Calu3 (cell line): ENCODE measurements at places on chromosomes 12 and 14.
A peak's percentile ranks its signal among the peaks of the same experiment; 100 is the strongest.

- no peak for DNase-seq
Observed at GRCh38 chr12:125467363-125467762, 402.1 kb downstream of the AACS start.

DNA sequence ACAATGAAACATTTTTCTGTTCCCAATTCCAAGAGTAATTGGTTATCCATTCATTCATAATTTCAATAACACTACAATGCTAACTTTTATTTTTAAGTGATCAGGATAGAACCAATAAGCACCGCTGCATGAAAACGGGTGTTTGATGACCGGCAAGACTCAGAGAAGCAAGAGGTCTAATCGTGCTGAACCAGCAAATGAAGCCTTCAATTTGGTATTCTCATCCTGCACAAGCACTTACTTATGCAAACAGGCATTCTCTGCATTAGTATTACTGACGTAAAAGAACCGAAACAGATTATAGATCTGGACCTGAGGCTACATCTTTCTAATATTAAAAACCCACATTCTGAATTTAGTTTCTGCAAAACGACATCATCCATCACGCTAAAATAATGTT is 67.7 kb downstream of the RBM19 start:
- no peak for DNase-seq

GRCh38 chr14:50937325-50937724 is 7.0 kb downstream of the PYGL start:
- no peak for DNase-seq

DNA sequence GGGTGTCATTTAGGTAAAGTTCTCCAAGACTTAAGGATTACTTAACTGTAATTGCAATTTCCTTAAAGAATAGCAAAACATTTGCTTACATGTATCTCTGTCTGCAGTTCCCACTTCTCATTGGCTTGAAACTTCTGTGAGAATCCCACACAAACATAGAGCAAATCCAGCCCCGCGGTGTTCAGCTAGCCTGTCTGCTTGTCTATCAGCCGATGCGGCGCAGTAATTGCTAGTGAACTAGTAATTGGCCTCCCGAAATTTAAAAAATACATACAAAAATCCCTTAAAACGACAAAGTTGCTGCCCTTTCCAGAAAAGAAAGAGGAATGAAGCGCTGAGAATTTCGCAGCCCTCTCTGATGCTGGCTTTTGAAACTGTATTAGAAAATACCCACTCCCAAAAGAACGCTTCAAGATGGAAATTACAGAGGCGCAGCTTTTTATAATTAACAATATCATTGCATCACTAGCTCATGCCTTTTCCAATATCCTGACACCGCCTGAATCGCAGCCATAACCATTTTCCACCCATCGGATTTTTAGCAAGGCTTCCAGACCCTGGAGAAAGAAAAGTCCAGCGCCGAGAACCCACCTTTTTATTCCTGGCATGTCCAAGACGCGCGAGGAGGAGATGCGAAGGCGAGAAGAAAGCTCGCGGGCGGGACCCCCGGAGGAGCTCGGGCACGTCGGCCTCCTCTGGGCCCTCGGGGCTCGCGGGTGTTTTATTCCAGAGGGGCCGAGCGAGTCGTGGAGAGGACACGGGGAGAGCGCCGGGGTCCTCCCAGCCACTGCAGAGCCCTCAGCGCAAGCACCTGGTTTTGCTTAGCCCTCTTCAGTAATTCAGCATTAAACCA is 646 bp downstream of the FBLN5 start:
- no peak for DNase-seq

DNA sequence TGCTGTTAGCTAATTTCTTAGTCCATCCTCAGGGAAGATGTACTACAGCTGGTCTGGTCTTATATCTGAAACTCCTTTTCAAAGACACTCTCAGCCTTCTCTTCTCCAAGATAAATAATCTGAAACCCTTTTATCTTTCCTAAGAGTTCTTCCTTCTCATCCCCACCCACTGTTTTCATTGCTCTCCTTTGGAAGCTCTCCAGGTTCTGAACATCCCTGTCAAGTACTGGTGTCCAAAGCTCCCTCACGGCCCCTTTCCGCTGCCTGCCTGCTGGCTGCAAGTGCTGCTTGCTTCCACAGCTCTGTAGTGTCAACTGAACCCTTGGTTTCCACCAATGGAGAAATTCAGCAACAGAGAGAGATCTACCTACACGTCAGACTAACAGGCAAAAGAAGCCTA is 6.6 kb upstream of the SLC6A13 start:
- no peak for DNase-seq

GRCh38 chr12:674272-674781 is 11.1 kb upstream of the NINJ2 start:
- no peak for DNase-seq

DNA sequence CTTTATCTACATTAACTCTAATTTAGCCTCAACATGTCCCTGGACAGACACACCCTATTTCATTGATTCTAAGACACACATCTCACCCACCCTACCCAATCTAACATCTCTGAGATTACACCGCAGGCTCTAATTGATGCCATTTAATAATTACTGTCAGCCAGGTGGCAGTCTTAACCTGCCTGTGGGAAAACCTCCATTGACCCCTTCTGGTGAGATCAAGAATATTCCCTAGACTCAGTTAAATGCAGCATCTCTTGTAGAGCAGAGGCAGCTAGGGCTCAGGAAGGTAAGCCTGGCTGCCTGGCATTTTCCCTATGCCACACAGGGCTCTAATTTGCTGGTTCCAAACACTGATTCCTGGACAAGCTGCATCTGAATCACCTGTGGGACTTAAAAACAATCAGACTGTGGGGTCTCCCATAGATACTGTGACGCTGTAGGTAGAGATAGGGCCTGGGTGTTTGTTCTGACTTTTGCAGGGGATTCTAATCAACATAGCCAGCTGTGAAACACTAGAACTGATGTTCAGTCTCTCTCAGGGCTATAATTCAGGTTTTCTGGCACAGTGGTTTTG is 14.3 kb downstream of the MCRS1 start:
- peak; percentile 25 for DNase-seq

- no peak for DNase-seq
Observed at GRCh38 chr12:131113568-131114270, 160.0 kb downstream of the ADGRD1 start.

- DNase-seq: no peak
Observed at GRCh38 chr12:85828576-85828975, 7.6 kb downstream of the RASSF9 start.

- DNase-seq: no peak
Observed at GRCh38 chr12:87280356-87280755, 748.8 kb downstream of the C12orf50 start.

- no peak for DNase-seq
Observed at GRCh38 chr12:46785382-46785781, 40.4 kb downstream of the SLC38A4 start.

DNA sequence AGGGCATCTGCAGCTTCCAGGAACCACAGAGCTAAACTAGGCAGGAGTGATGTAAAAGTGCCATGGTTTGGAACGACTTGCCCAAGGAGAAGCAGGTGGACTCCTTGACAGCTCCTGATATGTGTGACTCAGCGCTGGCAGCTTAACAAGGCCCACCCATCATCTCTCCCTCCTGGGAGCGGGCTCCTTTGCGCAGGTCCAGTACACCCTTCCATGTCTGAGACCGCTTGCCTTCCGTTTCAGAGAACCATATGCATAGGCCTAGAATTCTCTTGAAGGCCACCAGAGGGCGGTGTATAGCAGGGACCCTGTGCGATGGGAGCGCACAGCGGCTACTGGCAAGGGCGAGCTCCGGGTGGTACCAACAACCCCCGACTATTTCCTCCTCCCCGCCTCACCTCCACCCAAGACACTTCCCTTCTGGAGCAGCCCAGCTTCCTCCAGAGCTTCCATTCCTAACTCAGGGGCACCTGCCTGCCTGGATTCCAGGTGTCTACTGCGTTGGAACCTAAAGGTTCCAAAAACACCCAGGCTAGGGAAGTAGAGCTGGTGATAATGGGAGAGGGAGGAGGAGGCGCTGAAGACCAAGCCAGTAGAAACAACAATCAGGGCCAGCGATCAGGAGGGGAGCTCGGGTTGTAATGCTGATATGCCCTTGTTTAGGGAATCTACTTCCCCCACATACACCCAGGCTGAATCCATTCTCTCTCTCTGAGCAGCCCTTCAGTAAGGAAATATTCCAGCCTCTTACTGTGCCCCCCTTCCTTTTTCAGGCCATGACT is 6.3 kb downstream of the DHH start:
- DNase-seq: peak; percentile 70

GRCh38 chr12:112001576-112001975 is 11.4 kb downstream of the TMEM116 start:
- DNase-seq: no peak

GRCh38 chr12:105120551-105120950 is 13.0 kb downstream of the WASHC4 start:
- no peak for DNase-seq
